Naive B cell (primary cell): ENCODE measurements at places on chromosomes 3 and 15.
A peak's percentile ranks its signal among the peaks of the same experiment; 100 is the strongest.

DNA sequence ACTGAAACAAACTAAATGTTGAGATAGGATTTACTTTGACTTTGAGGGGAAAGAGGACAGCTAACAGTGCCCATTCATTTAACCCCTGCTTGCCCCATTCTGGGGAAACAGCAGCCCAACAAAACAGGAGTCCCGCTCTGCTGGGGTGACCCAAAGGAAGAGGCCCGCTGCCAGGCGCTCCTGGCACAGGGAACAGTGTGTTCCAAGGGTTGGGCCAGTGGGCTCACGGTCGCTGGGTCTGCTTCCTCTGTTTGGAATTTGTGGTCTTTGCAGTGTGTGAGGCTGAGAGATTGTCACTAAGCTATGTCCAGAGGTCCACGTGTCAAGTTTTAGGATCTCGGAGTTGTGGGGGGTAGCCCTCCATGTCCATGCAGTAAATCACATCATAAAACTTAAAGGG, 250.4 kb upstream of the C2CD4B start:
- DNase-seq: no peak

DNA sequence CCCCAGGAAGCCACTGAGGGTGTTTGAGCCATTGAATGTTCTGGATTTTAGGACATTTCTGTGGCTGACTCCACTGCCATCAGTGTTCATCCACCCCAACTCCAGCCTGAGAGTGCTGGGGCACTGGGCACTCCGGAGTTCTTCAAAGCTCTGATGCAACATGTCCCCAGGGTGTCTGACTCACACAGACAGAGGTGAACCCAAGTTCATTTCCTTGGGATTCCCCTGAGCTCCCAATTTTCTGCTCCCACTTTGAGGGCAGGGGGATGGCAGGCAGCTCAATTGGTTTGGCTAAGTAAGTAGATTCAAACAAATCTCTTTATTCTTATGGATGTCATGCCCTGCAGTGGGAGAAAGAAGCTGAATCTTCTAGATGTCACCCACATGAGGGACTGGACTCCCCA, 2.2 kb downstream of the STRA6 start:
- no peak for DNase-seq

GRCh38 chr3:194936659-194937058, 251.0 kb downstream of the FAM43A start:
- DNase-seq: no peak

- DNase-seq: no peak
These were observed 4.5 kb upstream of the GJD2 start for GRCh38 chr15:34759347-34759746.

DNA sequence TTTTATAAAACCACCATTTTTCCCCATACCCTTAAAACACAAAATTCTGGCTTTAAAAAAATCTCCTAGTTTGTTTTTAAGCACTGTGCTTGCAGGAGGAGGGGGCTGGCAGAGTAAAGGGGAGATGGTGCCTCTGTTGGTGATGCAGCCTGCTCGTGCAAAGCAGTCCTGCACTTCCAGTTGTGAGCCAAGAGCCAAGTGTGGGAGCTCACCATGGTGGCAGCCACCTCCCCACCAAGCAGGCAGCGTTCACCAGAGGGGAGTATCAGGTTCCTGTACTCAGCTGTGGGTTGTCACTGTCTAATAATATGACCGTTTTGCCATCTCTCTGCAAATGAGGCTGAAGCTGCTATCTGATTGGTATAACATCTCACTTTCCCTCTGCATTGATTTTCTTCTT, 164.8 kb downstream of the SYNPR start:
- DNase-seq: no peak

- DNase-seq: no peak
These were observed 567.0 kb upstream of the MCTP2 start for GRCh38 chr15:93664213-93664956.

DNA sequence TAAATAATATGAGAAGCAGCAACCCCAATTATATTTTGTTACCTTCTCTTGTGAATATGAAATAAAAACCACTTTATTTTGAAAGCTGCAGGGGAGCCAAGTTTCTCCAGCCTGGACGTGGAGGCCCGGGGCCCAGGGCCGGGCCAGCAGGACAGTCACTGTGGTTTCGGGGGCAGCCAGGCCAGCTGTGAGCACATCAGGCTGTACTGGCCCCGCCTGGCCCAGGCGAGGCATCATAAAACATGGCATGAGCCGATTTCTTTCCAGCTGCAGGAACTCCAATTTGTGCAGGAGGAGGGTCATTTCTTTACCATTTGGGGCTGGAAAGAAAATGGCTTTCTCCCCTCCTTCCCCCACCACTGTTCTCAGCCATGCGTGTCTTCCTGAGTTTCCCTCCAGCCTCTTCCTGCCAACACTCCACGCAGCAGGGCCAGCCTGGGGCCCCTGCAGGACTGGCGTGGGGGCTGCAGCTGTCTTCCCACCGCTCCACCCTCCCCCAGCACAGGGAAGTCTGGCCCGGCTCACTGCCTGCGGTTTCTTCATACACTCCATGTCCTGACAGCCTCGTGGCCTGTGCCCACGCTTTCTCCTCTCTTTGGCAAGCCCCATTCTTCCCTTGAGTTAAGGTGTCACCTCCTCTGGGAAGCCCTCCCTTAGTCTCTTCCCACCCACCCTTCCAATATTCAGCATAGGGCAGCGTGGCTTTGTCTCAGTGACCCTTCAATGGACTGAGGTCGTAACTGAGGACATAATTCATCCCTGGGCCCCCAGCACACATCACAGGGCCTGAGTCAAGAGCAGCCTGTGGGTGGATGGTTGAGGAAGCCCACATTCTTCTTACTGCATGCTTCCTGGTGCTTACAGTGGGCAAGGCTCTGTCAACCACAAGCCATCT, 135.8 kb downstream of the CHSY1 start:
- DNase-seq: no peak

GRCh38 chr3:32821686-32822296, 4.0 kb downstream of the TRIM71 start:
- no peak for DNase-seq

GRCh38 chr3:133991209-133991608, 38.5 kb downstream of the SLCO2A1 start:
- DNase-seq: no peak

GRCh38 chr3:110846971-110847370, 224.6 kb upstream of the NECTIN3 start:
- no peak for DNase-seq

- no peak for DNase-seq
These were observed 108.6 kb upstream of the SMAD3 start for GRCh38 chr15:66956672-66957430.

GRCh38 chr3:34929036-34929435, 710.3 kb upstream of the ARPP21 start:
- no peak for DNase-seq

- DNase-seq: no peak
These were observed 42.7 kb downstream of the NCK1 start for GRCh38 chr3:136904746-136905145.

DNA sequence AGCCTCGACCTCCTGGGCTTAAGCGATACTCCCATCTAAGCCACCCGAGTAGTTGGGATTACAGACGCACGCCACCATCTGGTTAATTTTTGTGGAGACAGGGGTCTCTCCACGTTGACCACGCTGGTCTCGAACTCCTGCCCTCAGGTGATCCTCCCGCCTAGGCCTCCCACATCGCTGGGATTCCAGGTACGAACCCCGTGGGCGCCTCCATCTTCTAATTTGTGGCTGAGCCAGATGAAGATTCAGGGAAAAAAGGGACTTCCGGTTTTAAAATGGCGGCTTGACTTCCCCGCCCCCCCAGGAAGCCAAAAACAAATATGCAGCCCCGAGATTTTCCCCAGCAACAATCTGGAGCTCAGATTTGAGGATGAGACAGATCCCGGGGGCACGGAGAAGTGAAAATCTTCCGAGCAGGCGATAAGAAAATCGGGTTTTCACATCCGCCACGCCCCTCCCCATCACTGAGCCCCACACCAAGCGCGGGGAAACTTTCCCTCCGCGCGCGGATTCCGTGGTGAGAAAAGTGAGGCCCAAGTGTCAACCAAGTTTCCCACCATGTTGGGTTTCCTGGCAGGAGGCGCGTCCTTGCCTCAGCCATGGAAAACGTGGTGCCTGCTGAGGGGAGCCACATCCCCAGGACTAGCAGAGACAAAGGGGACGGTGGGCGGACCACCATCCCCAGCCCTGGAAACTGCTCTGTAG, 15.4 kb downstream of the CHST14 start:
- no peak for DNase-seq

DNA sequence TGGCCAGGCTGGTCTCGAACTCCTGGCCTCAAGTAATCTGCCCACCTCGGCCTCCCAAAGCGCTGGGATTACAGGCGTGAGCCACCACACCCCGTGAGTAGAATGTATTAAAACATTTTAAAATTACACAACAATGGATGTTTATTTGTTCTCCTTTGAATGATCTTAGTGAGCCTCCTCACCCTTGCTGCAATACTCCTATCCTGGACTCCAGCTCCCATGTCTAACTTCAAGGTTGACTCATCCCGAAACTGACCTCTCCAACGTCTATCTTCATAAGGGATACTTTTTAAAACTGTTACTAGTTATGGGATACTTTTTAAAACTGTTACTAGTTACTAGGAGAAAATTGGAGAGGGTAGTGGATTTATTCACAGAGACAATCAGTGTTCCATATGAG, 17.8 kb upstream of the RHCG start:
- DNase-seq: no peak

- DNase-seq: no peak
These were observed 2.2 kb upstream of the GLB1 start for GRCh38 chr3:33099109-33099645.

GRCh38 chr15:72851586-72851985, 68.0 kb upstream of the ADPGK start:
- no peak for DNase-seq

DNA sequence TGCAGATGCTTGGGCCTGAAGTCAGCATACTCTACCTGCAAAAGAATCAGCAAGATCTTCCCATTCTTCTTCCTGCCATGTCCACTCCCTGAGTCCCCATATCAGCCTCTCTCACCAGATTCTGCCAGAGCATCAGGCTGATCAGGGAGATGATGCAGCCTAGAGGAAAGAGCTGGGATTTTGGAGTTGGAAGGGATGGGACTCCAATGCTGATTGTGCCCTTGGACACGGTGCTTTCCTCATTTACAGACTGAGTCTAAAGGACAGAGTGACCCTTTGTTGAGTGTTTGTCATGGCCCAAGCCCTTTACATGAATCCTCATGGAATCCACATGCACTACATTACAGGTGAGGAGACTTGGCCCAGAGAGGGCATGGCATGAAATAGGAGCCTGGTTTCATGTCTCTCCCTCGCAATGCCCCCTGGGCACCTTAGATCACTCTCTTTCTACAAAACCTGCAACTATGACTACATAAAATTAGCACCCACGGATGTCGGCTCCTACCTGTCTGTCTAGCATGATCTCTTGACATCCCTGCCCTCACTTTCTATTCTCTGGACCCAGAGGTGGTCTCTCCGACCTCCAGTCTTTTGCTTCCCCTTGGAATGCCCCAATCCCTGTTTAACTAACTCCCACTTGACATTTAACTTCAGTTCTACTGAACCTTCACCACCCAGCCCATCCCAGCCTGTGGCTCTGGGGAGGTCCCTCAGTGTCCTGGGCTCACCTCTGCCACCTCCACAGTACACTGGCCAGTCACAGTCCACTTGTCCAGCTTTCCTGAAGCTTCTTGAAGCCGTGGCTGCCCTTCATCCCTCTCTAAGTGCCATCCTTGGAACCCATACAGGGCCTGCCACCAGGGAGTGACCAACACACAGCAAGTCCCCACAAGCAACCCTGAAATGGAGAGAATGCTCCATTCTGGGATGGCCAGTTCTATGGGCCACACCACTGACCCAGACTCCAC, 173.5 kb downstream of the ABHD5 start:
- no peak for DNase-seq

- DNase-seq: no peak
These were observed at the start of gene FAM3D for GRCh38 chr3:58666683-58667082. FAM3D (minus strand) TSS chr3:58666774; CDS start chr3:58655563, 11,211 bp downstream.

DNA sequence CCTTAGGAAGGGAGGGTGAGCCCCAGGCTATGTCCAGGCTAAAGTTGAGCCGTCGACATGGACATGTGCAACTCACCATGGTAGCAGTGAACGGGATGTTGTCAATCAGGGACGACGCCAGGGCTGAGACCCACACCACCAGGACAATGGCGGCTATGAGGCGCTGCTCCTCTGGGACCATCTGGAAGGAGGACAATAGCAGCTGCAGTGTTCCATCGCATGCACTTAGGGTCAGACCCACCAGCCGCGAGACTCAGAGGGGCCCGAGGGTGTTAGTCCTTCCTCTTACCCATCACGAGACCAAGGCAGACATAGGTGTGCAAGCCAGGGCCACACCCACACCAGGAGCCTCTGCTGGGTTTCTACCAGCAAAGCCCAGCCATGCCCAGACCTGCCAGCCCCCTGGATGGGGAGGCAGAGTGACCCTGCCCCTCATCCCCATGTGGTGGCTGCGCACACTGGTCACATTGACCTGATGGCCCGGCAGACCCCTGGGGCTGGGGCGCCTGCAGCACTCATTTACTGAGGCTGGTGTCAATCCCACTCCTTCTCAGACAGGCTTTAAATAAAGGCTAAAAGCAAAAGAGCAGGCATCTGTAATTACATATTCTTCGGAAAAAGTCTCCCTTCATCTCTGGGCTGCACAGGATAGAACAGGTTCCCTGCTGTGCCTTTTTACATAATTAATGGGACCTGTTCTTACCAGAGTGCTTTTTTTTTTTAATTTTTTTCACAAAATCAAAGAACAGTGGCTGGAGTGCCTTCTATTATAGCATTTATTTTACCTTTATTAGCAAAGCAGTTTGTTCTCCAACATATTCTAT, 227.8 kb downstream of the OCA2 start:
- no peak for DNase-seq

DNA sequence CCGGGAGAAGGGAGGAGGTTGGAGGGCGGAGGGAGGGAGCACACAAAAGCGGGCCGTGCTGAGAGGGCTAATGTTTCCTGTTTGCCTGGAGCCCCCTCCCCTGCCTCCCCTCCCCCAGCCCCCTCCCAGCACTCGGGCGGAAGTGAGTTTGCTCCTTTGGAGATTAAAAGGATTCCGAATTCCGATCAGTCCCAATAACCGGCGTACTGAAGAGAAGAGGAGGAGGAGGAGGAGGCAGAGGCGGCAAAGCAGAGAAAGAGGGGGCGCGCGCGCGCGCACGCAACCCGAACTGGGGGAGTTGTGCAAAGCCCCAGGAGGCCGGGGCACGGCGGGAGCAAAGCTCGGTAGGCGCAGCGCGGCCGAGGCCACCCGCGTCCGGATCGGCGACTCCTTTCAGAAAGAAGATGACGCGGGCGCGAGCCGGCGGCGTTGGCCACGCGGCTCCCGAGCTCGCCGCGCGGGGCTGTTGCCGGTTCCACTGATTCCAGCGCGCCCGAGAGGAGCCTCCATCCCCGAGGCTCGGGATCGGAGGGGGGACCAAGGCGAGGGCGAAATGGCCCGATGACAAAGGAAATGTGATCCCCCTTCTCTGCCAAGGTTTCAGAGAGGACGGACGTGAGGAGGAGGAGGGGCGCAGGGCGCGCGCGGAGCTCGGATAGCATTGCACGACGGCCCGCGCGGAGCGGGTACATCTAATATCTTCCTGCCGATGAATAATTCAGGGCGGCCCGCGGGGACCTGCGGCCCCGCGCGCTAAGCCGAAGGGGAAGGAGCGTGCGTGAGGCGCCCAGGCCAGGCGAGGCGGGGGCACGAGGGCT, 1.1 kb upstream of the TRIM71 start:
- peak; percentile 6 for DNase-seq

- DNase-seq: no peak
These were observed 117.8 kb upstream of the LIPC start for GRCh38 chr15:58313810-58314592.

GRCh38 chr15:98776607-98777281, 128.4 kb downstream of the IGF1R start:
- peak; percentile 34 for DNase-seq
